Mesangial cell (primary cell): ENCODE measurements at places on chromosomes 5 and 9. TPM values are rescaled to one million over a fixed set of nuclear protein-coding genes. Genes with fewer than 3 reads are reported as not detected.

JAKMIP2 gene
- total RNA-seq = 0.25 and 0.65 TPM in 2 replicates

SLC38A9 gene
- 12.7 and 14.5 TPM in 2 replicates for total RNA-seq

MACROH2A1 gene
- 146 and 235 TPM in 2 replicates for total RNA-seq

GABRA6 gene
- not detected in 2 replicates for total RNA-seq

PCDHB2 gene
- 0.49 and 0.76 TPM in 2 replicates for total RNA-seq

DMGDH gene
- 0.33 and 3.3 TPM in 2 replicates for total RNA-seq

KIAA0825 gene
- total RNA-seq = 0.65 and 2.2 TPM in 2 replicates

DND1 gene
- under 0.01 and 0.33 TPM in 2 replicates for total RNA-seq

BTNL8 gene
- total RNA-seq = not detected in 2 replicates

LVRN gene
- 0.49 TPM in 1 of 2 replicates, not detected in the other for total RNA-seq
